NCI-H1105 (cell line): ENCODE measurements at places on chromosomes 12 and 14.

DNA sequence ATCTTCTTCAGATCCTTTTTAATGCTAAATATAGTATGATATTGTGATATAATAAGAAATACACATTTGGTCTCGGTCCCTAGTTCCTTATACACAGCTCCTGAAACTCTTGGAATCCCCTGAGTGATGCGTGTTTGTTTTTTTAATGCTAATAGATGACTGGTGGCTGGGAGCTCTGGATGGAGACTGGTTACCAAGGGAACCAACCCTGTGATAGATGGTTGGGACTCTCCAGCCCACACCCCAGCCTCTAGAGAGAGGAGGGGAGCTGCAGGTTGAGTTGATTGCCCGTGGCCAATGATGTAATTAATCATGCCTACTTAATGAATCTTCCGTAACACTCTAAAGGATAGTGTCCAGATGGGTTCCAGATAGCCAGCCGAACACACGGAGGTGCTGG is 140.6 kb downstream of the FBXL14 start:
- no peak for DNase-seq

- DNase-seq: no peak
Measured at GRCh38 chr12:38350342-38351174, 34.0 kb downstream of the ALG10B start.

- no peak for DNase-seq
Measured at GRCh38 chr12:75638792-75639191, 127.4 kb upstream of the KRR1 start.

- no peak for DNase-seq
Measured at GRCh38 chr12:26106347-26106746, 18.5 kb downstream of the BHLHE41 start.

- DNase-seq: no peak
Measured at GRCh38 chr12:76764856-76765255, 941 bp downstream of the ZDHHC17 start.

DNA sequence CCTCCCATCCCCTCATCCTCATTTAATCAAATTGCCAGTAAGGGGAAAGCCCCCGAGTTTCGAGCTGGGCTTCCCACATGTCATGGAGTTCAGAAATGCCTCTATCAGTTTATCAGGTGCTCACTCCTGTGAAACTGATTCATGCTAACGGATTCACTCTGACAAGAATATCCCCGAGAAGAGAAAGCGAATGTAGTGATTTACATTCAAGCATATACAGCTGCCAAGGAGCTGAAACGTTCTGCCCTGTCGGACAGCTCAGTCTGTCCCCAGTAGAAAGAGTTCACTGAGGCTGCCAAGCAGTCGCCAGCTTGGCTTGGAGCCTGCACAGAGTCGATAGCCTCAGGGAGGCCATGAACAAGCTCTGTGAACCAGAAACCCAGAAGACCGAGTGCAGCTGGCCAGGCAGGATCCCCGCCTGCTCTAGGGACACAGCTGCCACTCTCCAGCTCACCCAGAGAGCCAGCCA is 88.4 kb downstream of the TMCC3 start:
- DNase-seq: peak; percentile 4

DNA sequence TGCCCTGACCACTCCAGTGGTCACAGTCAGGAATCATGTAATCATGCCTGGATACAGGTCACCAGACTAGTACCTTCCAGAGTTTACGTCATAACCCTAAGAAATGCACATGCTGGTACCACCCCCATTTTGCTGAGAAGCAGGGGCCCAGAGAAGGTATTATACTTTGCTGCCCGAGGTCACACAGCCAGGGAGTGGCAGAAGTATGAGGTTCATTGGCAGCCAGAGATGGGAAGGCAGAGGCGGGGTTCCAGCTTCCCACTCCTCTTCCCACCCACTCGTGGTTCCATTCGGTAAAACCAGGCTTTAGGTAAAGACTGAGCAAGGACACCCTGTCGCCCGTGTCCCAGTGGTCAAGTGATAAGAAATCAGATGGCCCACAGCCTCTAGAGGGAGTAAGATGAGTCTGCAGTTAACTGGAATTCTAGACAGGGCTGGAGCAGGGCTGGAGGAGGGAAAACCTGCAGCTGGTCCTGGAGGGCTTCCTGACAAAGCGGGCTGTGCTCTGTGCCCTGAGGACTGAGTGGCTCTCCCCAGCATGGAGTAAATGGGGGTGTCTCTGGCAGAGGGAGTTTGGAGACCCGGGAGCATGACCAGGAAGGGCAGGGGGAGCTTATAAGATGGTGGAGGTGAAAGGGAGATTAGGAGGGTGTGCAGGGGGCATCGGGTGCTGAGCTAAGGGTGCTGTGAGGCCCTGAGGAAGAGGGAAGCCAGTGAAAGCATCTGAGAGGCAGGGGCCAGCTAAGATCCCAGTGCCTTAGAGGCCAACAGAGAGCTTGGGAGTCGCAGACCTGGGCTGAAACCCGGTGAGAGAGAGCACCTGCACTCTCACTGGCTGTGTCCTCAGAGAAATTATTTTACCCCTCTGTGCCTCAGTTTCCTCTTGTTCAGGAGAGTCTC is 5.7 kb downstream of the FAM222A start:
- DNase-seq: no peak

DNA sequence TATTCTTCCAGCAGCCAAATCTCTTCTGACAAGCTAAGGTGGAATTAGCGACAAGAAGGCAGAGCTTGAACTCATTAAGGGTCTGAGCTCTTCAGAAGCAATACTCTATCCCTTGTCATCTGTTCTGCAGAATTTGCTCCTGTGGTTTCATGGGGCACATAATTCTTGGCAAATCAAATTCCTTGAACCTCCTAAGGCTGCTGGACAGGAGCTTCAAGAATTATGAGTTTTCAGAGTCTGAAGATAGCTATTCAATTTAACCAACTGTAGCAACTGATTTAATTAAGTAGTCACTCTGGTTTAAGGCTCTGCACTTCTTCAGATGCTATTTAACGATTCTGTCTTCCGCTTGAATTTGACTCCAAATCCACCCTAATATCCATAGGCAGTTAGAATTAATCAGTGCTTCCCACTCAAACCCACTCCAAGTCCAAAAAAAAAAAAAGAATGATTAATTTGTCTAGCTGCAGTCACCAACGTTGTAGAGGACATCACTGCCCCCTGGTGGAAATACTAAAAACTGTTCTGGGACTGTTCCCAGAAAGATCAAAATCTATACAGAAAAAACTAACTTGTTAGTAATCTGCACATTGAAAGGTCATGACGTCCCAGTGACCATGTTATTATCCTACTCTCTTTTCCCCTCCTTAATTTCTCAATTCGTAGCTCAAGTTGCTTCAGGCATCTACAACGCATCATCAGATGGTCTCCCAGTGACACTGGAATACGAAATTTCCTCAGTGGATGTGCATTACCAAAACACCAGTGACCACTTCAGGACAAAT is 169.9 kb downstream of the KIF21A start:
- peak; percentile 34 for DNase-seq

- DNase-seq: no peak
Measured at GRCh38 chr12:95141310-95141709, 67.9 kb upstream of the NR2C1 start.

DNA sequence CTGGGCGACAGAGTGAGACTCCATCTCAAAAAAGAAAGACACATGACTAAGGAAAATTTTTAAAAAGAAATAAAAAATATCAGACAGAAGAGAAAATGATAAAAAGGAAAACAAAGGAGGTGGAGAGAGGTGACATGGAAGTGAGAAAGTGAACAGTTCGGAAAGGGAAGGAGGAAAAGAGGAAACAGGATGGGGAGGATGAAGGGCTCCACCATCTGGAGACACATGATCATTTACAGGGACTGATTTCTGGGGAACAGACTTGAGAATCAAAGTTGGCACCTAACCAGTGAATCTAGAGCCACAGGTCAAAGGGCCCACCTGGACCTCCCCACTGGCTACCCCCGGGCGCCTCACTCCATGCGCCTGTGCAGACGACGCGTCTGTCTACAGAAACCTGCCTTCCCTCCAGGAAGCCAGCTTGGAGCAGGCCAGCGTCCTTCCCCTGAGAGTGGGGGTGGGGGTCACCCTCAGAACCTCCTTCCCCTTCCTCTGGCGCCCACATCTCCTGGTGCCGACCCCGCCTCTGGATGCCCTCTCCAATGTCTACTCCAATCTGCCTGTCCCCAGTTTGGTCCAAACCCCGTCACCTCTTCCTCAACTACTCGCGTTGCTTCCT is 60.5 kb downstream of the AMN start:
- no peak for DNase-seq

DNA sequence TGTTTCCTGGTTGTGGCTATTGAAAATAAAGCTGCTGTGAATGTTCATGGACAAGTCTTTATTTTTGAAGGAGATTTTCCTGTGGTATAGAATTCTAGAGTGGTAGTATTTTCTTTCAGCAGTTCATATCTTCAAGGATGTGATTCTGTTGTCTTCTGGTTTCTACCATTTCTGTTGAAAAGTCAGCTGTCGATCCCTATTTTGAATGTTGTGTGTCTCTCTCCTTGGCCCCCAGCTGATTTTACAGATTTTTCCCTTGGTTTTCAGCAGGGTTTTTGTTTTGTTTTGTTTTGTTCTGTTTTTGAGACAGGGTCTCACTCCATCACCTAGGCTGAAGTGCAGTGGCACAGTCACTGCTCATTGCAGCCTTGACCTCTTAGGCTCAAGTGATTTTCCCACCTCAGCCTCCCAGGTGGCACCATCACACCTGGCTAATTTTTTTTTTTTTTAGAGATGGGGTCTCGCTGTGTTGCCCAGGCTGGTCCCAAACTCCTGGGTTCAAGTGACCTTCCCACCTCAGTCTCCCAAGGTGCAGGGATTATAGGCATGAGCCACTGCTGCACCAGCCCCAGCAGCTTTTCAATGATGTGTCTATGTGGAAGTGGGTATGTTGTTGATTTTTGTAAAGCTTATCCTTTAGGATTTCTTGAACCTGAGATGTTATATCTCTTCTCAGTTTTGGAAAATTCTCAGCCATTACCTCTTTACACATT is 28.1 kb downstream of the CFAP251 start:
- DNase-seq: no peak
